Astrocyte of the cerebellum (primary cell): ENCODE measurements at places on chromosomes 3 and 15.
A peak's percentile ranks its signal among the peaks of the same experiment; 100 is the strongest.

- DNase-seq: peak; percentile 27
Observed at GRCh38 chr3:186583831-186584230, 13.3 kb downstream of the DNAJB11 start.

DNA sequence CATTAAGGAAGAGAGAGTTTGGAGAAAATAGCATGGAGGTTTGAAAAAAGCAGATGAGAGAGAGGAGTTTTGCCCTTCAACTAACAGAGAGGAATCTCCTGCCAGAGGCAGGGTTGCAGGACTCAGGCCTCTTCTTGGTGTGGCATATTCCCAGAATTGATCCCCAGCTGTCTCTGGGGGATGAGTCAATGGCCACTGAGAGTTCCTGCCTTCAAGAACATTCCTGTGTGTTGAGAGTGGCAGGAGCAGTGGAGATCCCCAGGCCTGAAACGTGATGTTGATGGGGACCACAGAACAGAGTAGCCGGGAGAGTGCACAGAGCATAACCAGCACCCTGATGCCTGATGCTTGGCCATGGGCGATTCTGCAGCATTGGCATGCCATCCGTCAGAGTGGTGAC is 348.4 kb upstream of the THBS1 start:
- DNase-seq: peak; percentile 37

DNA sequence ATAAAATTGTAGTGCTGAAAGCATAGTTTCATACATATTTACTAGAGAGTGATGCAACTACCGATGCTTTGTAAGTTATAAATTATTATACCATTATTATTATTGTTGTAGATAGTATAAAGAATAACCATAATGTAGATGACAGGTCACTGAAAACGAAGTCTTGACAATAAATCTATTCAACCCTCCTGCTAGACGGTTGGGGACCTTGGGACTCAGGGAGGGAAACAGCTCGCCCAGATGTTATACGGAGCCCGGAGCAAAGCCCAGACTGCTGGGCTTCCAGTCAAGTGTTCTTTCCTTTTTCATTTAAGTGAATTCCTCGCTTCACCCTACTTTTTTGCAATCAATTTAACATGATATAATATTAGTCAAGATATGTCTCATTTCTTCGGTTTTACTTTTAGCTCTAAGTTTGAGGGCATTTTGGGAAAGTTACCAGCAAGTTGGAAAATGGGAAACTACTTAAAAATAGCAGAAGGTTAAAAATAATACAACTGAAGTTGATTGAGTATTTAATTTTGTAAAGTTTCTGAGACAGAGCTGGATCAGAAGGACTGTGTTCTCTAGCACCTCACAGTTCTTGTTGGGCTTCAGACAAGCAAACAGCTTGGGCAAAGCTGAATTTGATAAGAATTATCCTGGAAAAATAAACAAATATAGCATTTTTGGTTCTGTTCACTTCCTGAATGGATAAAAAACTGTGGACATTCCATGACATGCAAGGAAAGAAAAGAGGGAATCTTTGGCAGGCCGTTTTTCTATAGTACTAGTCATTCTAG is 173.4 kb upstream of the TP63 start:
- no peak for DNase-seq

DNA sequence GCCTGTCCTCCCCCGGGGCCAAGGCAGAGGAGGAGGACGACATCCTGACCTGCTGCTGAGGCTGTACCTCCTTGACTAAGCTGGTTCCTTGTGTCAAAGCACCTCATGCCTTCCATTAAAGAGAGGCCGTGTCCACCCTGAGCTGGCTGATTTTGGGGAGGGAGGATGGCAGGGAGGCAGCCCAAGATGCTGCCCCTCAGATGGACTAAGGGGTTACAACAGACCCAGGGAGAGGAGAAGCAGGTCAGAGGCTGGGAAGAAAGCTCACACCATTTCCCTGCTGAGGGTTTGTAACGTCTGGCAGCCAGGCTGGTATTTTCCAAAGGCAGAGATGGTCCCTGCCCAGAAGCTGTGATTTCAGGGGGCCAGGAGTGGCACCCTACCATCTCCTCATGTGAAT is 2.7 kb upstream of the ITIH3 start:
- no peak for DNase-seq

GRCh38 chr15:64045774-64046420 is 388 bp downstream of the DAPK2 start:
- no peak for DNase-seq

GRCh38 chr3:41900265-41900664 is 61.6 kb downstream of the ULK4 start:
- DNase-seq: peak; percentile 9

DNA sequence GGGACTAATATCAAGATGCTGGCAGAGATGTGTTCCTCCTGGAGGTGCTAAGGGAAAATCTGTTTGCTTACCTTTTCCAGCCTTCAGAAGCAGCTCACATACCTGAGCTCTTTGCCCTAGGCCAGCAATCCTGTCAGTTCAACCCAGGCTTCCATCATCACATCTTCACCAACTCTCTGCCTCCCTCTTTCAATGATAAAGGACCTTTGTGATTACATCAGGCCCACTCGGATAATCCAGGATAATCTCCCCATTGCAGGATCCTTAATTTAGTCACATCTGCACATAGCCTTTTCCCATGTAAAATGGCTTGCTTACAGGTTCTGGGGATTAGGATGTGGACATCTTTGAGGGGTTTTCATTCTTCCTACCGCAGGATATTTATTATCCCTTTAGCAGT is 58.3 kb downstream of the NSUN3 start:
- DNase-seq: no peak

- DNase-seq: no peak
Observed at GRCh38 chr3:100912976-100913545, 80.2 kb downstream of the ABI3BP start.

- peak; percentile 44 for DNase-seq
Observed at GRCh38 chr3:170488802-170489201, 70.1 kb downstream of the CLDN11 start.

DNA sequence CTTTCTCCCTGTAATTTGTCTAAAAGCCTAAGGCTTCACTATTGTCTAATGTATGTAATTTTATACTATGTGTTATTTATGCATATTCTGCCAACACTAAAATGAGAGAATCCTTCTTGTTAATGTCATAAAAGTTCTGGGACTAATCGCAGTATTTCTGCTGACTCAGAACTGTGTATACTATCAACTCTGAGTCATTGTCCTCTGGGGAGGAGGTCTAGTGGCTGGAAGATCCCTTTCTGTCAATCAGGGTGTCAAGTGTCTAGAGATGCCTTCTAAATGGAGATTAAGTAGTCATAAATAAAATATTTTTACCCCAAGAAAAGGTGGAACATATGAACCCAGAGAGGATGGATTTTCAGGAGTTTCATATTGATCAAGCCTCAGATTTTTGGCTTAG is 473.4 kb downstream of the AGBL1 start:
- DNase-seq: no peak

- DNase-seq: peak; percentile 22
Observed at GRCh38 chr3:171566803-171567422, 106.7 kb upstream of the TNIK start.

DNA sequence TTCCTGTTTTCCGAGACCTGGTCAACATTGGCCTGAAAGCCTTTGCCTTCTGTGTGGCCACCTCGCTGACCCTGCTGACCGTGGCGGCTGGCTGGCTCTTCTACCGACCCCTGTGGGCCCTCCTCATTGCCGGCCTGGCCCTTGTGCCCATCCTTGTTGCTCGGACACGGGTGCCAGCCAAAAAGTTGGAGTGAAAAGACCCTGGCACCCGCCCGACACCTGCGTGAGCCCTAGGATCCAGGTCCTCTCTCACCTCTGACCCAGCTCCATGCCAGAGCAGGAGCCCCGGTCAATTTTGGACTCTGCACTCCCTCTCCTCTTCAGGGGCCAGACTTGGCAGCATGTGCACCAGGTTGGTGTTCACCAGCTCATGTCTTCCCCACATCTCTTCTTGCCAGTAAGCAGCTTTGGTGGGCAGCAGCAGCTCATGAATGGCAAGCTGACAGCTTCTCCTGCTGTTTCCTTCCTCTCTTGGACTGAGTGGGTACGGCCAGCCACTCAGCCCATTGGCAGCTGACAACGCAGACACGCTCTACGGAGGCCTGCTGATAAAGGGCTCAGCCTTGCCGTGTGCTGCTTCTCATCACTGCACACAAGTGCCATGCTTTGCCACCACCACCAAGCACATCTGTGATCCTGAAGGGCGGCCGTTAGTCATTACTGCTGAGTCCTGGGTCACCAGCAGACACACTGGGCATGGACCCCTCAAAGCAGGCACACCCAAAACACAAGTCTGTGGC is 16.9 kb downstream of the TMEM43 start:
- DNase-seq: no peak

DNA sequence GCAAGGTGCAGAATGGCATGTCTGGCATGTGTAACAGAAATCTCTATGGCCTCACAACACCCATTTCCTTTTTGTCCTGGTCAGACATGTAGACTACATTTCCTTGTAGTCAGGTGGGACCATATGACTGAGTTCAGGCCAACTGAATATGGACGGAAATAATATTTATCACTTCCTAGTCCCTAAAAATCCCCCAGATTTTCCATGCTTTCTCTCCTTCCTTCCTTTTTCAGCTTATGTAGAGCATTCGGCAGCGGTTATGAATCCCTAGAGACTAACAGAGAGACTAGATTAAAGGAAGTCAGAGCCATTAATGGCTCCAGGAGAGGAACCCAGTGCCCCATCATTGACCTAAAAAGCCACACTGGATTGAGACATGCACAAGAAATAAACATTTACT is 35.8 kb downstream of the SLC9A9 start:
- no peak for DNase-seq

- DNase-seq: no peak
Observed at GRCh38 chr15:69337138-69337537, 38.4 kb downstream of the PAQR5 start.

DNA sequence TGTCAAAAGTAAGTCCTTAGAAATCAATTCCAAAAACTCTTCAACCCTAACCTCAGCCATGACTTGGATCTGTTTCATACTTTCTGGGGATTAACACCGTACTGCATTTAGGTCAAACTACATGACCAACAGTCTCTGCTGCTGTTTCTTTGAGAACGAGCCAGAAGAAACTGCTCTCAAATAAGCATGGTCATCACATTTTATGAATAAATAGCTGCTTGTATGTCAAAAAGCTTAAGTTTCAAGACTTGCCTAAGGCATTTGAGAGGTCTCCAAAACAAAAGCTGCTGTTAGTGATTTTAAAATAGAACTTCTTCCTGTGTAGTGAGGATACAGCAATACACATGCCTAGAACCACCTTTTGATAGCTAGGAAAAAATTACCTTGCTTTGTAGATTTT is 166.3 kb upstream of the CHRM5 start:
- DNase-seq: no peak

DNA sequence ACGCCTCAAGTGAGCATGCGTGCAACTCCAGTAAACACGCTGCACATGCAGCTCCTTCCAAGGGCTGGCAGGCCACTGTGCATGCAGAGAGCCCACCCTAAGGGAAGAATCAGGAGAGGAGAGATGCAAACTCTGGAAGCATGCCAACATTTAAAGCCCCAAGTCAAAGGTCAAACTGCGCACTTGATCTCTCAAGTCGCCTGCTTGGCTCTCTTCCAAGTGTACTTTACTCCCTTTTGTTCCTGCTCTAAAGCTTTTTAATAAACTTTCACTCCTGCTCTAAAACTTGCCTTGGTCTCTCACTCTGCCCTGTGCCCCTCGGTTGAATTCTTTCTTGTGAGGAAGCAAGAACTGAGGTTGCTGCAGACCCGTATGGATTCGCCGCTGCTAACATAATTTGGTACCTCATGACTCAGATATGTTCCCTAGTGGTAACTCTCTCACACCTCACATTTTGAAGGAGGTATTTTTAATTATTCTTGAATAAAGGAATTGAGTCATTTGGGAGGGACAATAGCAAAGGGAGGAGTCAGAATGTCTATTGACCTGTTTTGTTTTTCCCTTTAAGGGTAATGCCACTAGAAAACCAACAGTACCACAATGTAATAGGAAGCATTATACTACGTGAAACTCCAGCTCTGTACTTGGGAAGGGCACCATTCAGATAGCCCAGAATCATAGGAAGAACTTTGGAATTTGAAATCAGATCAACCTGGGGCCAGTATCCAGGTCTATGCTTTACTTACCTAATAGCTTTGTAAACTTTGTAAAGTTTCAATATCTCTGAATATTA is 19.6 kb upstream of the DGKG start:
- DNase-seq: no peak

GRCh38 chr3:16568115-16568514 is 37.1 kb downstream of the DAZL start:
- no peak for DNase-seq

DNA sequence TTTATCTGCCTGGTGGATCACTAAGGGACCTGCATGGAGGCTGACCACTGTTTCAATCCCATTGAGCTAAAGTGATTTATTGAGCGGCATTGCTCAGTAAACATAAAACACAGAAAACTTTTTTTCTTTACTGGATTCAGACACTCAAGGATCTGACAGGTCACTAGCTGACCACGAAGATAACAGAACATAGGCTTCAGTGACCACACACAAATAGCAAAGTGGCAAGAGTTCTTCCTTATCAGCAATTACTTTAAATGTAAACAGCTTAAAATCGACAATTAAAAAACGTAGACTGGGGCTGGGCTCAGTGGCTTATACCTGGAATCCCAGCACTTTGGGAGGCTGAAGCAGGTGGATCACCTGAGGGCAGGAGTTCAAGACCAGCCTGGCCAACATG is 48.7 kb downstream of the STAG1 start:
- DNase-seq: no peak

- DNase-seq: no peak
Observed at GRCh38 chr3:156098437-156099035, 21.8 kb upstream of the KCNAB1 start.

DNA sequence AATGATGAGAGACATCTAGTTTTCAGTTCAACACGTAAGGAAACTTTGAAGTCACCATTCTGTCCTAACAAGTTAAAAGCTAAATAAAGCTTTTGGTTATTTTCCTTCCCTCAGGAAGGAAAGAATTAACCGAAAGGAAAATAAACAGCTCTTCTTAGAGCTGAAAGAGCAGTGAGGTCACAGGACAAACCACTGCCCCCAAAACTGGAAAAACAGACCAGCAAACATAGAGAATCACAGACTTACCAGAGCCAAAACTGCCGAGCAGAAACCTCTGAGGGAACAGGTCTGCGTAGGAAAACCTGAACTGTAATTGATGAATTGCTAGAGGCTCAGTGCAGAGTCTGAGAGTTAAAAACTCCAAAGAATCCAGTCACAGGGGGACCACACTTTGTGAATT is 14.7 kb downstream of the USP50 start:
- DNase-seq: no peak

- DNase-seq: no peak
Observed at GRCh38 chr3:123586131-123586530, 1.3 kb upstream of the HACD2 start.

DNA sequence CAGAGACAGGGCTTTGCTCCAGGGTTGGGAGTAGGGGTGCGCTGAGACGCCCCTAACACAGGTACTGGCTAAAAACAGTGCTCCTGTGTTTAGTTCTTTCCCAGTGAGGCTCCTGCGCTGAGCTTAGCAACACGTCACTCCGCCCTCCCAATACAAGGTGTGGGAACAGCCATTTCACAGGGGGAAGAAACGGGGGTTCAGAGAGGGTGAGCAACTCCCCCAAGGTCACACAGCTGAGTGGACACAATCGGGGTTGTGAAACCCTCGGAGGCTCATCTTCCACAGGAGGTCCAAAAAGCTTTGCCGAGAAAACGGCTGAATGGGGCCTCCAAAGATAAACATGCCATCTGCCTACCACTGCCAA is 628 bp downstream of the PRRT3 start:
- no peak for DNase-seq

- DNase-seq: no peak
Observed at GRCh38 chr3:112376241-112376911, 43.4 kb downstream of the CD200 start.

- no peak for DNase-seq
Observed at GRCh38 chr3:187504435-187504834, 136.2 kb downstream of the RTP4 start.

GRCh38 chr15:78108300-78109084 is 16.1 kb downstream of the SH2D7 start:
- peak; percentile 68 for DNase-seq
